ENCODE measurements at places on chromosomes 2 and 18. TPM values are rescaled to one million over a fixed set of nuclear protein-coding genes. Genes with fewer than 3 reads are reported as not detected.
A peak's percentile ranks its signal among the peaks of the same experiment; 100 is the strongest.

The RAMP1 gene
- total RNA-seq = not detected

The INPP5D gene
- total RNA-seq = 1.0 TPM

The UPP2 gene
- total RNA-seq = not detected

The HSBP1L1 gene
- not detected for total RNA-seq

The ANKRD36B gene
- 2.5 TPM for total RNA-seq

DNA sequence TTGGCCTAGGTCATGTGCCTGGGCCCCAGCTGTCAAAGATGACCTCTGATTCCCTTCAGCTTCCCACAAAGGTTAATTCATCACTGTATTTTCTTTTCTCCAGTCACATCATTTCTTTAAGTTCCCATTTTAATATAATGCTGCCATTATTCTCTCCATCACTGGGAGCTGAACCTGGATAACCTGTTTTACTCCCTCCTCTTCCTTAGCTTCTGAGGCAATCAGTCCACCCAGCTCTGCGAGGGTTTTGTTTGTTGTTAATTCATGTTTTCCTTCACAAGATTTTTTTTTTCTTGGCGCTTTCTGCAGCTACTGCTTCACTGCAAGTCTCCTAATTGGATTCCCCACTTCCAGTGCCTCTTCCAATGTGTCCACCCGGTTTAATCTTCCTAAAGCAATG, 5.1 kb upstream of the EML4 start:
- DNase-seq = no peak

DNA sequence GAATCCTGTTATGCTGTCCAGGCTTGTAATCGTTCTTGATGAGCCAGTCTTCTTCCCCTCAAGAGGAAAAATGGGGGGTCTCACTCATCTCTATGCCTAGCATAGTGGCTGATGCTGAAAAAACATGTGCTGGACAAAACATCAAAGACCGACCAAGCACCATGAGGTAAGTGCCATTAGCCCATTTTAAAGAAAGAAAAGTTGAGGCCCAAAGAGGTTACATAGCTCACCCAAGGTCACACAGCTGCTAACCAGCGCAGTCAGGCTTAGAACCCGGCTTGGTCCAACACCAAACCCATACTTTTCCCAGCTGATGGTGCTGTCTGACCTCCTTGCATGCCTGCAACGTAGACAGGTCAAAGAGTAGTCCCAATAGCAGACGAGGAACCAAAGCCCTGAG, 156.4 kb downstream of the INHBB start:
- no peak for DNase-seq

DNA sequence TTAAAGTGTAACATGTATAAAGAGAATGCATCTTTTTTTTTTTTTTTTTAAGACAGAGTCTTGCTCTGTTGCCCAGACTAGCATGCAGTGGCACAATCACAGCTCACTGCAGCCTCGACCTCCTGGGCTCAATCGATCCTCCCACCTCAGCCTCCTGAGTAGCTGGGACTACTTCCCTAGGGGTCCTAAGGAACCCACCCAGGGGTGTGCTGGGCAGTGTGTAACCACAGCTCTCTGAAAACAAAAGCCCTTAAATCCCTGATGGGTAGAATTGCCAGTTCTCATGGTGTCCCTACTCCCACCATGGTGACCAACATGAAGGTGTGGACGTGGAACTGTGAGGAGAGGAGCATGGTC, 105.6 kb upstream of the ST3GAL5 start:
- no peak for DNase-seq

DNA sequence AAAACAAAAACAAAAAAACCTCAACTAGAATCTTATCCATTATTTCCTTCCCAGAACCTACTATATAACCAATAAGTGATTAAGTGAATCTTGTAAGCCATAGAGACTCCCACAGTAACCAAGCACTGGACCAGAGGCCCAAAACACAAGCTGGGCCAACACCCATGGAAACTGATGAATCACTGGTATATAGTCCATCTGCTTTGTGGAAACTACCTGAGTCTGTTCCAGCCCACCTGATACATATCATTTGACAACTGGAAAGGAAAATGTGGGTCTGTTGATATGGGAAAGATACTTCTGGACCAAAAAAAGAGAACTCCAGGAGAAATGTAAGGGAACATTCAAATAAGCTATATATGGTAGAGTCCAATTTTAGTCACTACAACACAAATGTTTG, 252.8 kb downstream of the MREG start:
- no peak for DNase-seq

DNA sequence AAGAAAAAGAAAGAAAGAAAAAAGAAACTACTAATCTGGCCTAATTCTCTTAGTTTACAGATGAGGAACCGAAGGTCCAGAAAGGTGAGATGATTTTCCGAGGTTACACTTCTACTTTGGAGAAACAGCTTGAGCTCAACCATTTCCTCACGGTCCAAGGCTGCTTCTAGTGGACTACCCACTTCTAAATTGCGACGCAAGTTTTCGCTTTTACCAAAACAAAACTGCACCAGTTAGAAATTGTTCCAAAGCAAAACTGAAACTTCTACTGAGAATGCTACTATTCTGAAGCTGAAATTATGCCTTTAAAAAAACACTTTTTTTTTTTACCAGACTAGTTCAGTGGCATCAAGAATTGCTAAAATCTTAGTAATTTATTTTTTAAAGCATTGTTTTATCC, 101.6 kb downstream of the INO80D start:
- no peak for DNase-seq

DNA sequence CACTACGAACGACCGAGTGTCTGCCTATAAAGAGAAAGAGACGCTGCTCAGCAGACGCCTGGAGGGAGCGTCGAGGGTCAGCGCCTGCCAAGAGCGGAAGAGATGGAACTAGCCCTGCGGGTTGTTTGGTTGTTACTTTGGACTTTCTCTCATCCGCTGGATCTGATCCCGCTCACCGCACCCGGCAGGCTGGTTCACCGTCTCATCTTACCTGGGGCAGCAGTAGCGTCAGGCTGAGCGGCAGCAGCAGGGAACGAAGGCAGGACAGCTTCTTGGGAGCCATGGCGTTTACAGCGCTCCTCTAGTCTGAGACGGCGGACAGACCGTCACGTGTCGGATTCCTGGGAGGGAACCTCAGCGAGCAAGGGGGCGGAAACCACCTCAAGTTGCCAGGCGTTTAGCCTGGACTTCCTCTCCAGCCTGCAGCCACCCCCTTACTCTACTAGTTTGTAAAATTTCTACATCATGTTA, 1.9 kb downstream of the GLB1L start:
- DNase-seq = no peak

- DNase-seq = peak; percentile 63
These were observed 117.9 kb upstream of the POU3F3 start for GRCh38 chr2:104736026-104736425.

GRCh38 chr2:201807452-201807999, 1.2 kb downstream of the CDK15 start:
- DNase-seq = no peak

DNA sequence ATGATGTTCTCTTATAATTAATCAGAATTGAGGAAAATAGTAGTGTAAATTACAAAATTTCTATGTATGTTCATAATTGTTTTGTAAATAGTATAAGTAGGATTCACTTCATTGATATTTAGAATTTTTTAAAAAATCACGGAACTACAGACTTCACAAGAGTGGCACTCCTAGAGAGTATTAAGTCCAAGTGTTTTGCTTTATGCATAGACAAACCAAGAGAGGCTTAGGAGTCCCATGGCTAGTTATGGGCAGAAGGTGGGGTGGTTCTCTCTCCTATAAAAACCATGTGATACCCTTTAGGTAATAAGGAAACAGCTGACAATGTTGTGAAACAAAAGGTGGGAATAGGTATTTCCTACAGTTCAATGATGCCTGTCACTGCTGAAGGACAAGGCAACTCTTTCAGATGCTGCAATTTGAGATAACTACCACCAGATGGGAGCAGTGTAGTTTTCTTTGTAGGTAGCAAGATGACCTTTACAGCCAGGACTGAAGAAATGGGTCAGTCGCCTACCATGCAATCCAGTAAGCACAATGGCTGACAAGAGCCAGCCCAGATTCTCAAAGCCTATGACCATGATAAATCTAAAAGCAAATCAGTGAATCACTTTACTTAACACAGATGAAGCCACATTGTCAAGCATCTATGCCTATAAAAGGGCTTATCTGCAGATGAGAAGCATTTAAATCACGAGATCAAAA, 83.9 kb downstream of the AAK1 start:
- DNase-seq = peak; percentile 48

- no peak for DNase-seq
These were observed 178.3 kb upstream of the LRATD1 start for GRCh38 chr2:14454202-14454601.

DNA sequence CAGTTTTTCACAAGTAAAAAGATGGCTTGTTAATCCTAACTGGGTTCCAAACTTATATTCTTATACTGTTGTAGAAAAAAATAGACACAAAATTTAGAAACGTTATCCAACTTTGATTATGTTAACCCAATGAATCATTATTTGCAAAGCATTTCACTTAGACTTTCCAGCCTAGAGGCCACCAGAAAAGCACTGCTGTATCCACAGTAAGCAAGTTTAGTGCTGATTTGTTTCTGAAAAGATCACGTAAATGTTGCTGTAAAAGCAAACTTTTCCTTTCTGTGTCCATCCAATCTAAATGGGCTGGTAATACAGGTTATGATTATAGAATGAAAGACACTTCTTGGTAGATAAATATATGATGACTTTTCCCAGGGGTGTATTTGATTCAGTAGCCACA, 17.6 kb upstream of the BZW1 start:
- DNase-seq = no peak

Measured in HT1080 (cell line).